CD4-positive, alpha-beta T cell (primary cell): ENCODE measurements at places on chromosomes 2 and 18.
A peak's percentile ranks its signal among the peaks of the same experiment; 100 is the strongest.

DNA sequence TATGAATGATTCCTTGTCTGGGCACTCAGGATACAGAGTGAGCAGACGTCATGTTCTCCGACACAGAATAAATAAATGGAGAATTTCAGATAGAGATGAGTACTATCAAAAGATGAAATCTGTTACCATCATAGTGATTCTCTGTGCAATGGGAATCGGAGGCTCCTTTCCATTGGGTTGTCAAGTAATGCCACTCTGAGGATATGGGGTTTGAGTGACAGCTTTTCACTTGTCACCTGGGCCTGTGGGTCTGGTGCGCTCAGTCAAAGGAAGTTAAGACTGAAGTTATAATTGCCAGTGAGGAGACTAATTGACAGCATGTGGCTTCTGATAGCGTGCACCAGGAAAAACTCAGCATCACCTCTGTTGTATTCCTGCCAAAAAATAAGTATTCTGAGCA lies 387.2 kb downstream of the SOX11 start:
- DNase-seq, result no peak

DNA sequence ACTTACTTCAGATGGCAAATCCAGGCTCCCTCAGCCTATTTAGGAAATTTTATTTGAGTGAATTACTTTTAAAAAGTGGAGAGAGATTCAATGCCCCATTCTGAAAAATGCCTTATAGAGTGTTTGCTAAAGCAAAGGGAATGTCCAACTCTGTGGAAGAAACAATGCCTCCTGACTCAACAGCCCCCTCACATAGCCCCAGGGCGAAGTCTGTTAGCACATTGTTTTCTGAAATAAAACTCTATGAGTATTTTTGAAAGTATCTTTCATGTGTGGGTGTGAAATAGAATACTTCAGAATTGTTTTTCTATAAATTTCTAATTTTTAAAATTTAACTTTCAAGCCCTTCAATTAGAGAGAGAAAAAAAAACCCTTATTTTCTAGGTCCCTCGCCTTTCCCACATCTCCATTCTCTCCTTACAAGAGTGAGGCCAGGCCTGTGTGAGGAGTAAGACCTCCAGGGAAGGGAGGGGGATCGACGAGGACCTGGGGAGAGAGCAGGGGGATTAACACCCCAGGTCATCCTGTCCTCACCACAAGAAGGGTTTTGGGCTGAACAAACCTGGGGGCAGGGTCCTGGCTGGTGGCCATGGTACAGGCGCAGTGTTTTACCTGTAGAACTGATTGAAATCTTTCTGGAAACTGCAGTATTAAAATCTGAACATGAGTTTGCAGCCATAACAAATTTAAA lies 141.4 kb downstream of the SNTG2 start:
- DNase-seq, result no peak

DNA sequence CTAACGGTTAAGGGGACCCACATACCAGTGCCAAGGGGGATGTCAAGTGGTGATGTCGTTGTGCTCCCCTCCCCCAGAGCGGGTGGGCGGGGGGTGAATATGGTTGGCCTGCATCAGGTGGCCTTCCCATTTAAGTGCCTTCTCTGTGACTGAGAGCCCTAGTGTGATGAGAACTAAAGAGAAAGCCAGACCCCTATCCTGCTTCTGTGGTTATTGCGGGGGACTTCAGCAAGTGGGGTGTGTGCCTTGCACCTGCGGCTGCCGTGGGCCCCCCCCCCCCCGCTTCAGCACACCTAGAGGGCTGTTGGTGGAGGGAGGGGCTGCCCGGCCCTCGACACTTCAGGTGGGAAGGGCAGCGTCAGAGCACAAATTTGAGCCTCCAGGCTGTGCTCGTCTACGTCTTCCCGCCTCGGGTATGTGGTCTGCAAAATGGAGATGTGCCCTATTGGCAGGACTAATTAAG lies 6.1 kb downstream of the CTDSP1 start:
- DNase-seq, result no peak

DNA sequence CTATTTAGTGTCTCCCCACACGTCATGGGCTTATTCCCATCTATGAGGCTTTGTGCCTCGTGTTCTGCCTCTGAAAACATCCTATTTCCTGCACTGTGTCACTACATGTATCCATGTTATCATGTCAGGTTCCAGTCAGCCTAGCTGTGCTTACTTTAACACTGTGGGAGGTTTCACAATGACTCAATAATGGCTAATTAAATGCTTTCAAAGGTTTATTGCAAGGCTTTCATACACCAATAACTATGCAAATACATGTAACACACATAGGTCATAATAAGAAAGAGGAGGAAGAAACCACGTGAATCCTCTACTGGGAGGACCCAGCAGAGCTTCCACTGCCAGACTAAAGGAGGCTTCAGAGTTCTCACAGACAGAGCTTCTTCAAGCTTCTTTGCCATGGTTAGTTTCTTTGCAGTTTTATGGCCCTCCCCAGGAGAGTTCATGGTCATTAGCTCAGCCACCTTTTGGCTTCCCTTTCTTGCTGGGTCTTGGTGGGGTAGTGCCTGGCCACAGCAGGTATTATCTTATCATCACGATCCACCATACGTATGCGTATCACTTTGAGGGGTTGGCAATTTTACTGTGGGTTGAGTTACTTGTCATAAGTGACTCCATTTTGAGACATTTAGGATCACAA lies 5.1 kb upstream of the COLEC12 start:
- no peak for DNase-seq

GRCh38 chr2:128038411-128038810 lies 10.6 kb upstream of the SAP130 start:
- no peak for DNase-seq

DNA sequence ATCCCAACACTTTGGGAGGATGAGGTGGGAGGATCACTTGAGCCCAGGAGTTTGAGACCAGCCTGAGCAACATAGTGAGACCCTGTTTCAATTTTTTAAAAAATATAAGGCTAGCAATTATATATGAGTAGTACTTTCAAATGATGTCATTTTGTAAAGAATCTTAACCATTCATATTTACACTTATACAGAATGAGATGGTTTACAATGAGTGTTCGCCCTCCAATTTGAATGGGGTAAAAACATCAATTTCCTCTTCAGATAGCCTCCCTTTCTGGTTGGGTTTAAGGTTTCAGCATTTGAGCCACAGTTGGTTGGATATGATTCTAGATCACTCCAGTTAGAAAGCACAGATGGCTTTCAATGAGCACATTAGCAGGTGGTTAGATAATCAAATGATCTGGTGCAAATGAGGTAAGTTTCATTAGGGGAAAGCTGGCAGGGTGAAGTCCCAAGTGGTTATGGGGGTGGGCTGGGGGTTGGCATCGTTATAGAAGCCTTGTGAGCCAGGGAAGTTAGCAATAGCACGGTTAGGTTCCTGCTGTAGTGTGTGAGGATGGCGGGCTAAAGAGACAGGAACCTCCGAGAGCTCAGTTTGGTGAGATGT lies 63.9 kb downstream of the TRPM8 start:
- no peak for DNase-seq

DNA sequence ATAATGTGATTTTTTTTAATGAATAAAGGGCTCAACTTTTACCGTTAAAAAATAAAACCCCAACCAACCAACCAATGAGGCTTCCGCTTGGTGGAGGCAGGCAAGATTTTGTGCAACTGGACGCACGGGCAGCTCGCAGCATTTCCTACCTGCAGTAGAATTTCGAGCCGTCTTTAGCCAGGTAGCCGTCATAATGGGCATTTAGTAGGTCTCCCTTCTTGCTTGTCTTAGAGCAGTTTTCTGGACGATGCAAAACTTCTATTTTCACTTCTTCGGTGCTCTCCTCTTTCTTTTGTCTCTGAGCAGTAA lies 316 bp downstream of the FKBP7 start:
- DNase-seq, result no peak

DNA sequence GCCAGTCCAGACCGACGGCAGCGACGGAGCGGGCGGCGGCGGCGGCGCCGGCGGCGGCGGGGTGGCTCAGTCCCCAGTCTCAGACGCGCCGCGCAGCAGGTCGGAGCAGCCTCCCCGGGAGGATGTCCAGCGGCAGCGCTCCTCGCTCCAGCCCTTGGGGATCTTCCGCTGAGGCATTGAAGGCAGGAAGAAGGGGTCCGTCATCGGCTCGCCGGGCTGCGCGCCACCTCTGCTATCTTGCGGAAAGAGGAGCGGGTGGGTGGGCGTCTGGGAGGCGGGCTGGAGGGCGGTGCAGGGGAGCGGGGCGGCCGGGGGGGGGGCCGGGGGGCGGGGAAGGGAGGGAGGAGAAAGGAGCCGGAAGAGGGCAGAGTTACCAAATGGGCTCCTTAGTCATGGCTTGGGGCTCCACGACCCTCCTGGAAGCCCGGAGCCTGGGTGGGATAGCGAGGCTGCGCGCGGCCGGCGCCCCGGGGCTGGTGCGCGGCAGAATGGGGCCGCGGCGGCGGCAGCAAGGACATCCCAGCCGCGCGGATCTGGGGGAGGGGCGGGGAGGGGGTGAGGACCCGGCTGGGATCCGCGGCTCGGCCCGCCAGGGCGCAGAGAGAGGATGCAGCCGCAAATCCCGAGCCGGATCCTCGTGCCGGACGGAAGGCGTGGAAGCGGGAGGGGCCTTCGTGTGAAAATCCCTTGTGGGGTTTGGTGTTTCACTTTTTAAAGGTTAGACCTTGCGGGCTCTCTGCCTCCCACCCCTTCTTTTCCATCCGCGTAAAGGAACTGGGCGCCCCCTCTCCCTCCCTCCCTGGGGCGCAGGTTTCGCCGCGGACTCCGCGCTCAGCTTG lies at the start of gene NETO1:
TSS of gene NETO1 (minus strand) at position 242 of the 839 bp plus-strand sequence. CDS start 696 bp downstream, outside the sequence.
- DNase-seq, result no peak

GRCh38 chr18:76948345-76948744 lies 126.0 kb downstream of the ZNF236 start:
- DNase-seq, result peak; percentile 29

- no peak for DNase-seq
These were observed 46.8 kb upstream of the TTC21B start for GRCh38 chr2:166000401-166000800.

- DNase-seq, result peak; percentile 42
These were observed 70.4 kb downstream of the ARHGEF33 start for GRCh38 chr2:38959938-38960608.

DNA sequence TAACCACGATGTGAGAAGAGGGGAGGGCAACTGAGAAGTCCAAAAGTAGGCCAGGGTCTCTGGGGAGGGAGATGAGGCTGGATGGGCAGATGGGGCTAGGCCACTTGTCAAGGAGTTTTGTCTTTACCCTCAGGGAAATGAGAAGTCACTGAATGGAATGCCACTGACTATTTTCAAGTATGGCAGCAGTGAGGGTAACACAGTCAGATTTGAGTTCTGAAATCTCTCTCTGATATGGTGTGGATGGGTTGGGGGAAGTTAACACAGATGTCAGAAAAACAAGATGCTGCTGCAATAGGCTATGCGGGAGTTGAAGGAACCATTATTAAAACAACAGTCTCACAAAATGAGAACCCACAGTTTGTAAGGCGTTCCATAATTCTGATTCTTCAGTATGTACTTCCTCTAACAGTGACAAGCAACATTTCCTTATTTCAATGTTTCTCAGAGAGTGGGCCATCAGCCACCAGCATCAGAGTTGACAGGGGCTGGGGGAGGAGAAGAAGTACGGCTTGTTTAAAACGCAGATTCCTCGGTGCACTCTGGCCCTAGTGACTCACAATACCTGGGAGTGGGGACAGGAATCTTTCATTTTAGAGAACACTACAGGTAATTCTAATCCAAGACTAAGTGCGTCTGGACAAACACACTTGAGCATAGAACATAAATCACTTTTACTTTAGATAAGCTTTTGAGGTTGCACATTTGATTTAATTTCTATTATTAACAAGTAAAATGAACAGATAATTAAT lies 301.5 kb upstream of the LYPD1 start:
- DNase-seq, result no peak

DNA sequence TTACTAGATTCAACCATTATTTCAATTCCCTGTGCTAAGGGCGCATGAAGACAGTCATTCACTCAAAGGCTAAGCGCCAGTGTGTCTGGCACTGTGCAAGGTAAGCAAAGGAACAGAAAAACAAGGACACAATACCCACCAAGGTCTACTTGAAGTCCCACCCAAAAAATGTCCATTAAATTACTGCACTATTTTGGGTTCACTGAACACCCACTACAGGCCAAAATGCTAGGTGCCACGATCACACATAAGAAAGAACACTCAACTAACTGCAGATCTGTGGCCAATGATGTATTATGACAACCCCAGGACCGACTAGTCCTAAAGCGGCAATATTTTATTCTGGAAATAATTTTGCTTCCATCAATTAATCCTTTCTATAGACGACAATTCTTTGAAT lies 1.8 kb downstream of the TMEM131 start:
- DNase-seq, result no peak

DNA sequence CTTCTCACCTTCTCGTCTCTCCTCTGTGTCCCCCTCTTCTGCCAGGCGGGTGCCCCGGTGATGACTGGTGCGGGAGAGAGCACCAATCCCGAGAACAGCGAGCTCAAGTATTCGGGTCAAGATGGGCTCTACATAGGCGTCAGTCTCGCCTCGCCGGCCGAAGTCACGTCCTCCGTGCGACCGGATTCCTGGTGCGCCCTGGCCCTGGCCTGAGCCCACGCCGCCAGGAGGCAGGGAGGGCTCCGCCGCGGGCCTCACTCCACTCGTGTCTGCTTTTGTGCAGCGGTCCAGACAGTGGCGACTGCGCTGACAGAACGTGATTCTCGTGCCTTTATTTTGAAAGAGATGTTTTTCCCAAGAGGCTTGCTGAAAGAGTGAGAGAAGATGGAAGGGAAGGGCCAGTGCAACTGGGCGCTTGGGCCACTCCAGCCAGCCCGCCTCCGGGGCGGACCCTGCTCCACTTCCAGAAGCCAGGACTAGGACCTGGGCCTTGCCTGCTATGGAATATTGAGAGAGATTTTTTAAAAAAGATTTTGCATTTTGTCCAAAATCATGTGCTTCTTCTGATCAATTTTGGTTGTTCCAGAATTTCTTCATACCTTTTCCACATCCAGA lies 31.3 kb downstream of the GATA6 start:
- no peak for DNase-seq

- DNase-seq, result no peak
These were observed 7.6 kb upstream of the TMEM185B start for GRCh38 chr2:120230515-120231471.

DNA sequence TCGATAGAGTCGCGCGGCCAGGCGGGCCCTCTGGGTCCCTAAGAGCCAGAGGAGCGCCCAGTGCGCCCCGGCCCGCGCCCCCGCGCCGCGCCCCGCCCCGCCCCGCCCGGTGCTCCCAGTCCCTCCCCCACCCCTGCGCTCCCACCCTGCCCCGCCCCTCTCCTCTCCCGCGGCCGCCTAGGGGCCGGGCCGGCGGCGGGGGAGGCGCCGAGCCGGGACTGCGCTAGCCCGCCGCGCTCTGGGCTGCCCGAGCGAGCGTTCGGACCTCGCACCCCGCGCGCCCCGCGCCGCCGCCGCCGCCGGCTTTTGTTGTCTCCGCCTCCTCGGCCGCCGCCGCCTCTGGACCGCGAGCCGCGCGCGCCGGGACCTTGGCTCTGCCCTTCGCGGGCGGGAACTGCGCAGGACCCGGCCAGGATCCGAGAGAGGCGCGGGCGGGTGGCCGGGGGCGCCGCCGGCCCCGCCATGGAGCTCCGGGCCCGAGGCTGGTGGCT lies at the start of gene GPC1:
TSS of gene GPC1 (plus strand) at position 207 of the 491 bp plus-strand sequence. CDS start at position 463, 256 bp downstream.
- DNase-seq, result no peak

- DNase-seq, result no peak
These were observed 226.0 kb downstream of the TFCP2L1 start for GRCh38 chr2:121058852-121059558.
